AG04449 (cell line): ENCODE measurements at places on chromosomes 5 and 9.

DNA sequence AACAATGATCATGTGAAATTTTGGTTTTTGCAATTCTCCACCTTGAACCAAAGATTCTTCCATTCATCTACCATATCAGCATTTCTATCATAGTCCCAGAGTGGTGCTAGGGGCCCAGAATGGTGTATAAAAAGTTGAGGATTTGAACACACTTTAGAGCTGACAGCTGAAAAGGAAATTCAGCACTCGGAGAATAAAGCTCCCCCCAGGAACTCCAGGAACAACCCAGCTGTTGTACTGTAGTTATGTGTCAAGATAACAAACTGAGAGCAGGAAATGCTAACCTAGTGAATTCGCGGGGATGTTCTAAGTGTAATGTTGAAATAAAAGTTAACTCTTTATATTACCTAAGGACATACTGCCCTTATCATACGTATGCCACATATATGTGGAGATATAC lies 216.7 kb downstream of the NFIB start:
- no peak for DNase-seq

DNA sequence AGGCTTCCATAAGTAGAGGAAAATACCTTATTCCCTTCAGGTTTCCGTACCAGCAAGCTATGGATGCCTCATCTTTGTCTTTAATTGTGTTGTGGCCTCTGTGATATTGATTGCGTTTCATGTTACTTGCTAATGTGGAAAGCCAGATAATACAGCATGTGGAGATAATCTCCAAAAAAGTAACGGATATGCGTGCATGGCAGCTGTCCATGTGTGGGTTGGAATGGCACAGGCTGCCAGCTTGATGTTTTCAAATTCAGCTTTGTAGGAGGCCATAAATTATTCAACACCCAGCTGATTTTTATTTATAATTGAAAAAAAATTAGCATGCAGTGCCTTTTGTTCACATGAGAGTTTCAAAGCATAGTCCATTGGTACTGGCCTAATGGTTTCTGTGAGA lies 144.9 kb downstream of the GIN1 start:
- DNase-seq = no peak

- DNase-seq = peak; percentile 63
Measured at GRCh38 chr9:115263371-115264075, 145.6 kb upstream of the TNC start.

DNA sequence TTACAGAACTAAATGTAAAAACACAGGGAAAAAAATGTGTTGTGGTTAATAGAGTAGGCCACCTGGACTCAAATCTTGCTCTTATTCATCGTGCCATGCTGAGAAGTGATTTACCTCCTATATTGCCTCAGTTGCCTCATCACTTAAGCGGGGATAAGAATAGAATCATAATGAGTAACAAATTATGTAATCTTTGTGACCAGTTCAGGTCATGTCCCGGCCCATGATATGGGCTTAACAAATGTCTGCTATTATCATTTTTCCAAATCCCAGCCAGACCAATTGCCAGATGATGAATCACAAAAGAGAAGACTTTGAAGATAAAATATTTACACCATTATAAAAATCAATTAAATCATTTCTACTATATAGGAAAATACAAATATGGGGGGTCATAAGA lies 89.8 kb downstream of the CDH6 start:
- no peak for DNase-seq

DNA sequence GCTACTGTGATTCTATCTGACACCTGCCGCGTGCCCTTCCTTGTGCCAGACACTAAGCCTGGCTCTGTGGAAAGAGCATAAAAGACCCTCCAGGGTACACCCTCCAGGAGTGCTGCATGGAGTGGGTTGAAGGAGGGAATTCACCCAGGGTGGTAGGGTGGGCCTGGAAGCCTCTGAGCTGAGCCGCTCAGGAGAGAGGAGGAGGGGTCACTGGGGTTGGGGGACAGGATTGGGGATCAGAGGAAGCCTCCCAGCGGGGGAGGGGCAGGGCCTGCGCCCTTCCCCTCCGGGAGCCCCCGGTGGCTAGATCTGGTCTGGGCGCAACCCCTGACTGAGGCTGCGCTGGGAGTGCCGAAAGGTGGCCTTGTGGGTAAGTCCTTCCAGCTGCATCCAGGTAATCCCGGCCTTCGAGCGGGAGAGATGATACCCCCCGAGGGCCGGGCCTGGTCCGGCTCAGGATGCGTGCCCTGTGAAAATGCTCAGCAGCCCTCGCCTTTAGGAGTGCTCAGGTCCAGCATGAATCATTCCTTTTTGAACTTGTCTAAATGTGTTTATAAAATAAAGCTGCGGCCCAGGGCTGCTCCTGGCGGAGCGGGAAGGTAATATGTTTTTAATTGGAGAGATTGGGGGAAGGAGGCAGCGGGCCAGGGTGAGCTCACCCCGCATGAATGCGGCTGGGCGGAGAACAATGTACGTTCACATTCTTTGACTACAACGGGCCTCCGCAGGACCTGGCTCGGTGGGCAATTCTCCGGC lies 118.1 kb upstream of the SMIM23 start:
- no peak for DNase-seq

GRCh38 chr5:29779141-29779540 lies 1414.3 kb upstream of the CDH6 start:
- DNase-seq = no peak

GRCh38 chr9:14383294-14383693 lies 69.4 kb upstream of the NFIB start:
- DNase-seq = no peak
